ENCODE measurements at places on chromosomes 3 and 15.

DNA sequence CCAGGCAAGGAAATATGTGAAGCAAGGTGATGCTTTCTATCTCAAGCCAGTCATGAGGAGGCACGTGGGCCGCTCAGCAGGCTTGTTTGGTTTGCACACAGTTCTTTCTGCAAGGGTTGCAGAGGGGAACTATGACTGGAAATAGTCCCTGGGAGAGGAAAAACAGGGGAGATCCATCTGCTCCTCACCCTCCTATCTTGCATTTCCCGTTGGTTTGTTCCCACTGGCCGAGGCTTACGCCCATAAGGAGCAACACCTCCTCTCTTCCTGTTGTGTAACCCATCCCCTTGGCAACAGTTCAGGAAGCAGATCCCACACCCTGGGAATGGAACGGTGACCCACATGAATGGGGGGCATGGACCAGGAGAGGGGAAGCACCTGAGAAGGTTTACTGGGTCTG, 72.1 kb upstream of the MAGI1 start:
- DNase-seq = no peak

DNA sequence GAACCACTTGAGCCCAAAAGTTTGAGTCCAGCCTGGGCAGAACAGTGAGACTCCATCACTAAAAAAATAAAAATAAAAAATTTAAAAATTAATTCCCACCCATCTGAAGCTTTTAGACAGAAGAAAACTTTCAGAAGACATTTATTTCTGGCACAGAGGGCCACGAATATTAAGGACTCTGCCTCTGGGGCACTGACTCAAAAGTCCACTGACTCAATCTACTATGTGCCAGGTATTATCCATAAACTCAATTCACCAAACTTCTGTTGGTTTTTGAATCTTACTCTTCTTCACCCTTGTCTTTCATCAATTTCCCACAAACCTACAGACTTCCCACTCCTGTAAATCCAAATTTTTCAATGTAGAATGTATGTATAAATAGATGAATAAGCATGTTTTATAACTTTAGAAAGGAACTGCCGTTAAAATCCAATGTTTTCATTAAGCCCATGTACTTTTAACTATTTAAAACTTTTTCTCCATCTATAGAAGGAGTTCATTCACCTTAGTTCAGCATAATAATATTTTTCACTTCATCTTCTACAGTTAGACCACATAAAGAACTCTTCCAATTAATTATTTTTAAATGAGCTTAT, 19.9 kb downstream of the ATP13A3 start:
- DNase-seq = no peak

- DNase-seq = peak; percentile 55
Measured at GRCh38 chr15:74132681-74133651, 2.6 kb downstream of the ISLR2 start.

GRCh38 chr3:12660196-12660595, 3.7 kb downstream of the RAF1 start:
- no peak for DNase-seq

- peak; percentile 95 for DNase-seq
Measured at GRCh38 chr3:141486746-141487520, at the start of gene RASA2. Gene RASA2 (plus strand): TSS chr3:141487027. CDS start chr3:141487084, 57 bp downstream.

GRCh38 chr3:48268936-48269561, 28.1 kb downstream of the ZNF589 start:
- DNase-seq = no peak

DNA sequence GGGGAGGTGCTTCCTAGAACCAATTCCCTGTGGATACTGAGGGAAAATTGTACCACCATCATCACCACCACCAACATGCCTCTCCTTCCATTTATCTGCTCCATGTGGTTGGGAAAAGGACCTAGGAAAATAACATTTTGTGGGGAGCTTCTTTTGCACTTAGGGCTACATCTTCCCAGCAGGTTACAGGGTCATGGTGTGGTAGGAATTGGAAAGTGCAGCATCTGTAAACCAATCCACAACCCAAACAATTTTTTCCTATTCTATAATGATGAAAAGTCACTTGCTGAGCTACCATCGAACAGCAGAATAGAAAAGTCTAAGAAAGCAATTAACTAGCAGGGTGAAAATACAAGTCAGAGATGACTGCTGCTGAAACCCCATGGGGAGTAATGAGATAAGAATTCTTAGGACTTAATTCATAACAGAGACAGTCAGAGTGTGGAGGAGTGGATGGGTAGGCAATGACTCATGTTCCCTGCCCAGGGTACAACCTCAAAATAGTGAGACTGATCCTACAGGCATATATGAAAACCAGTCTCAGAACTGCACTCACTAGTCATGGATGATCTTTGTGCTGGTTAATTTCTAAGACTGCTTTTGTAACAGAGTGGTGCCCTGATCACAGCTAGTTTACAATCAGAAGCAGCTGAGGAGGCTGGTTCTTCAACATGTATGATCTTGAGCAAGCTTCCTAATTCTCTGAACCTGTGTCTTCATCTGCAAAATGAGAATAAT, 38.1 kb upstream of the LEKR1 start:
- DNase-seq = no peak

DNA sequence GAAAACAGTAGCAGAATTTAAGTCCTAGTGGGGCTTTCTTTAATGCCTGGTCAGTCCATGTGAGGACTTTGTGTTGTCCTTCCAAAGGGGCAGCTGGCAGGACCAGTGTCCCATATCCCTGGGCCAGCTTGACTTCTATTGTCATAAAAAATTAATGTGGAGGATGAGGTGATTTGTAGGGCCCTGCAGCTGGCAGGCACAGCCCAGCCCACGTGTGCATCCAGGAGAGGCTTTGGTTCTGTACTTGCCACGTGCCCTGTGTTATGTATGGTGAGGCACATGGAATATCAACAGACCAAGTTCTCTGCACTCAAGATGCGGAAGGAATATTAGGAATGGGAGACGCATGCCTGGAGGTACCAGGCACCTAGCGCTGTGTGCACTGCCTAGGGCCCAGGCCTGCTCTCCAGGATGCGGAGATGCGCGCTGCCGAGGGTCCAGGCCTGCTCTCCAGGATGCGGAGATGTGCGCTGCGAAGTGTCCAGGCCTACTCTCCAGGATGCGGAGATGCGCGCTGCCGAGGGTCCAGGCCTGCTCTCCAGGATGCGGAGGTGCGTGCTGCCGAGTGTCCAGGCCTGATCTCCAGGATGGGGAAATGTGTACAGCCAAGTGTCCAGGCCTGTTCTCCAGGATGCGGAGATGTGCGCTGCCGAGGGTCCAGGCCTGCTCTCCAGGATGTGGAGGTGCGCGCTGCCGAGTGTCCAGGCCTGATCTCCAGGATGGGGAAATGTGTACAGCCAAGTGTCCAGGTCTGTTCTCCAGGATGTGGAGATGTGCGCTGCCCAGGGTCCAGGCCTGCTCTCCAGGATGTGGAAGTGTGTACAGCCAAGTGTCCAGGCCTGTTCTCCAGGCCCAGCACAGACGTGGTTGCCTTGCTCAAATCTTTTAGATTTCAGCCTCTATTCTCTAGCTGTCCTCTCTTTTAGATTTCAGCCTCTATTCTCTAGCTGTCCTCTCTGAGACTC, 183.3 kb upstream of the ROPN1 start:
- no peak for DNase-seq

- no peak for DNase-seq
Measured at GRCh38 chr3:187120326-187120725, 19.0 kb downstream of the RPL39L start.

DNA sequence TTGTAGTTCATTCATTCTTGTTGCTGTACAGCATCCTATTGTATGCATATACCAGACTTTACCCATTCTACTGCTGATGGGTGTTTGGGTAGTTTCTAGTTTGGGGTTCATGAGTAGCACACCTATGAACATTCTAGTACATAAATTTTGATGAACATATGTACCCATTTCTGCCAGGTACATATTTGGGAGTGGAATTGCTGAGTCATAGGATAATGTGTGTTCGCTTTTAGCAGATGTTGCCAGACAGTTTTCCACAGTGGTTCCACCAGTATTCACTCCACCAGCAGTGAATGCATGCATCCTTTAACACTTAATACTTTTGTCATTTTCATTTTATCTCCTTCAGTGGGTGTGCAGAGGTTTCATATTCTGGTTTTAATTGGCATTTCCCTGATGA, 3.4 kb upstream of the SCN5A start:
- DNase-seq = no peak

DNA sequence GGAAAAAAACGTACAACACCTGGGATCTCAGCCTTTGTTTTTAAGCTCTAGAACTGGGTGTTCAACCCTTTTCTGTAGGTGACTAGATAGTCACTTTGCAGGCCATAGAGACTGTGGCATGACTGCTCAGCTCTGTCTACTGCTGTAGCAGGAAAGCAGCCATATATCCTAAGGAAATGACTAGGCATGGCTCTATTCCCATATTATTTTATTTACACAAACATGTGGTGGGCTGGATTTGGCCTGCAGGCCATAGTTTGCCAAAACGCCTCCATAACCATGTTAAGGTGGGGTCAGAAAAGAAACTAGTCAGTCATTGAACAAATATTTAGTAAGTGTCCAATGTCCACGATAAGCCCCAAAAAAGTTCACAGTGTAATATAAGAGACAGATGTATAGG, 452.5 kb downstream of the MCTP2 start:
- DNase-seq = no peak

DNA sequence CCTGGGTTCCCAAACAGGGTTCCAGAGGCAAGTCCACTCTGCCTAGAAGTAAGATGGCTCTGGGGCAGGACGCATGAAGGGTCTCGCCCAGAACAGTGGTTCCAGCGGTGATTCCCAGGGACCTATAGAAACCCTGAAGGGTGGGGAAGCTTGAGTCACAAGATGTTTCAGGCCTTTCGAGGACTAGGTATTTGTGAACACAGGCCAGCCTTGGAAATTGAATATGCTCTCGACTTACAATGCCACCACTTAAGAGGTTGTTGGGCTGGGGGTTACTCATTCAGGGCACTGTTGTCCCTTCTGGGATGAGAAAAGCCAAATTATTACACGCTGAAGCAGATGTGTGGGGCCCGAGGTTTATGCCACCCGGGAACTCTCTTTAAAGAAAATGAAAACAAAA, 152.0 kb downstream of the TJP1 start:
- DNase-seq = no peak

GRCh38 chr3:127590282-127590592, 296 bp downstream of the TPRA1 start:
- peak; percentile 80 for DNase-seq

DNA sequence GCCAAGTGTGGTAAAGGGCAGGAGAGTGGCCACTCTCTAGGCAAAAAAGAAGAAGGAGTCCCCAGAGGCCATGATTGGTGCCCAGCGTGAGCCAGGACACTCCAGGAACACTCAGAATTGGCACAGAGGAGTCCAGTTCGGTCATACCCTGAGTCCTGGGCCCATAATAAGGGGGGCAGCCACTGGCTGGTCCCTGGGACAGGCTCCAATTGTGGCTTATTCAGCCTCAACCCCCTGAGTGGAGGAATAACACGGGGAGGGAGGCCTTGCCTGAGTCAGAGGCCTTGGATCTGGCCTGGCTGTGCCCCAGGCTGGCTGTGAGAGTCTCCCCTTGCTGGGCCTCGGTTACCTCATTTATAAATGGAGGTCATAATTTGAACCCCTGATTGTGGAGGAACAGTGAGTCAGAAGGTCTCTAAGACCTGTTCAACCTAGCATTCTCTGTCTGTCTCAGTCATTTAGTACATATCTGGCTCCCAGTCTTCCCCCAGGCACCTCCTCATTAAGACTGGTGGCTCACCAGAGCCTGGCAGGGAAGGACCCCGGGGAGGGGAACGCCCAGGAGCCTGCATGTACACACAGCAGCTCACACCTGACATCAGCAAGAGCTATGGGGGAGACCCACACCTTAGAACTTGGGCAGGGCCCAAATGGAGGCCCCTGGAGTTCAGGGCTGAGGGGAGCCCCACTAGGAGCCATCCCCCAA, 95.9 kb upstream of the ATP2B2 start:
- no peak for DNase-seq

DNA sequence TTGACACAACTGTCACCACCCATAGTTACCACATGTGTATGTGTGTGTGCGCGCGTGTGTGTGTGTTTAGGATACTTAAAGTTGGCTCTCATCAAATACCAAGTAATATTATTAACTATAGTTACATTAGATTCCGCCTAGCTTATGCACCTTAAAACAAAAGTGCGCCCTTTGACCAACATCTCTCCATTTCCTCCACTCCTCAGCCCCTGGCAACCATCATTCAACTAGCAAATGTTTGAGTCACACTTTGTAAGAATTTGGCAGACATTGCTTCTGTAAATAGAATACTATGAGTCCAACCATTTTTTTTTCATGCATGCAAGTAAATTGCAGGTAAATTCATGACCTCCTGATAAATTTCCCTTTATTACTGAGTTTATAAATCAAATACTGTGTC, 169.3 kb downstream of the GBE1 start:
- DNase-seq = no peak

DNA sequence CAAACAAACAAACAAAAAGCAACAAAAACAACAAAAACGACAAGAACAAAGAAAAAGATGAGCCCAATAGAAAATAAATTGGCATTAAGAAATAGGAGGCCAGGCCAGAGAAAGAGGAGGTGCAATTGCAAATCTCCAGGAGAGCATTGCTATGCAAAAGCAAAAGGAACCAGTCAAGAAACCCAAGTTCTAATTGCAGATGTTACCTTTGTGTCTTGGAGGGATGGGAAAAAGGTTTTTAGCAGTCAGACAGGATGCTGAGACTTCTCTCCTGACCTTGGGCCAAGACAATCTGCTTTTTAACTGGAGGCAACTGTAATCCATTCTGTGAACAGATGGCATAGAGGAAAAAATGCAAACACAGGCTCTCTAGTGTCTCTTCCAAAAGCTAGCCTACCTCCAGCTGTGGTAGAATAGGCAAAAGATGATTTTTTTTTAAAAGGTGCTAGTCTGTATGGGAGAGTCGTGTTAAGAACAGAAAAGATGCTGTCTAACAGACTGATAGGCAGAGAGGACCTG, 56.4 kb downstream of the LSAMP start:
- DNase-seq = no peak

DNA sequence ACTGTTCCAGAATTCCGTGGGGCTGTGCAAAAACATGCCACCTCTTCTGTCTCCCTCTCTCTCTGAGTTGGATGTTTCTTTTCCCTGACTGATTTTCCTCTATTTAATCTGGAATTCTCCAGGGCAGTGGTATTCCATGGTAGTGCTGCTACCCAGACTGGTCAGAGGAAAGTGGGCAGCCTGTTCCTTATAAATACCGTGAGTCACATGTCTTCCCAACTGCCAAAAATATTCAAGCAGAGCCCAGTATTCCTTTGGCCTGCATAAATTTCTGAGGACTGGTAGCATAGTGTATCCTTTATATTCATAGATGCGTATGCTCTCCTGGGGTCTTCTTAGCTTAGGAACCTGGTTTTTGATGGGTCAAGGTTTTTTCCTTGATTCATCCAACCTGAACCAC, 40.9 kb downstream of the CEMIP start:
- no peak for DNase-seq

DNA sequence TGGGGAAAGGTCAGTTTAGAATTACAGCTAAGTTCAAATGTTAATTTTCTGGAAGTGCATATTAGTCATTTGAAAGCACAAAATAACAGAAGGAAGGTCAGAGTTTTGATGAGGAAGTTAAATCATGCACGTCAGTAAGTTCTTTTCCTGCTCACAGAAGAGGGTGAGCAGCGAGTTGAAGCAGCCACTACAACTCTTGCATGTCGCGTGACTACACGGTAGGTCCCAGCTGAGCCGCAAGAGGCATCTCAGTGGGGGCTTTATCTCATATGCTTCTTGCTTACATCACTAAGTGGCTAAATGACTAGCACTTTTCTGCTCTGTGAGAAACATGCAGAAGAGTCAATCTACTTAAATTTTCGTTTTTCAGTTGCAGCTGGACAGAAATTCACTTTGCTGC, 21.3 kb upstream of the SEC62 start:
- peak; percentile 78 for DNase-seq

- DNase-seq = no peak
Measured at GRCh38 chr3:111808439-111808838, 50.6 kb upstream of the PHLDB2 start.
